ENCODE measurements at places on chromosomes 7 and 10. TPM values are rescaled to one million over a fixed set of nuclear protein-coding genes. Genes with fewer than 3 reads are reported as not detected.

DNA sequence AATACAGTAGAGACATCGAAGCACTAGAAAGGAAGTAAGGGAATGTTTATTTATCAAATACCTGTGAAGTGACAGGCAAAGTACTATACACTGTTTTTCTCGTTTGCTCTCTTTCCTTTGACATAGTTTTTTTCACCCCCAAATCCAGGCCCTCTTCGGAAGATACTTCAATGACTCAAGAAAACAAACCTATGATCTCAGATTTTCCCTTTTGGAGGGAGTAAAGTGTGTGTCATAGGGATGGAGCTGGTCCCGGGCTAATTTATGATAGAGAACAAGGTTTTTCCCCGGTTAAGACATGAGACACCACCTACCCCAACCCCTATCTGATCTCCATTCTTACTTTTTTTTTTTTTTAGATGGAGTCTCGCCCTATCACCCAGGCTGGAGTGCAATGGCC is 61.7 kb downstream of the MAP3K8 start:
- no peak for DNase-seq

PLCE1 gene
- 3.3 TPM for total RNA-seq

DNA sequence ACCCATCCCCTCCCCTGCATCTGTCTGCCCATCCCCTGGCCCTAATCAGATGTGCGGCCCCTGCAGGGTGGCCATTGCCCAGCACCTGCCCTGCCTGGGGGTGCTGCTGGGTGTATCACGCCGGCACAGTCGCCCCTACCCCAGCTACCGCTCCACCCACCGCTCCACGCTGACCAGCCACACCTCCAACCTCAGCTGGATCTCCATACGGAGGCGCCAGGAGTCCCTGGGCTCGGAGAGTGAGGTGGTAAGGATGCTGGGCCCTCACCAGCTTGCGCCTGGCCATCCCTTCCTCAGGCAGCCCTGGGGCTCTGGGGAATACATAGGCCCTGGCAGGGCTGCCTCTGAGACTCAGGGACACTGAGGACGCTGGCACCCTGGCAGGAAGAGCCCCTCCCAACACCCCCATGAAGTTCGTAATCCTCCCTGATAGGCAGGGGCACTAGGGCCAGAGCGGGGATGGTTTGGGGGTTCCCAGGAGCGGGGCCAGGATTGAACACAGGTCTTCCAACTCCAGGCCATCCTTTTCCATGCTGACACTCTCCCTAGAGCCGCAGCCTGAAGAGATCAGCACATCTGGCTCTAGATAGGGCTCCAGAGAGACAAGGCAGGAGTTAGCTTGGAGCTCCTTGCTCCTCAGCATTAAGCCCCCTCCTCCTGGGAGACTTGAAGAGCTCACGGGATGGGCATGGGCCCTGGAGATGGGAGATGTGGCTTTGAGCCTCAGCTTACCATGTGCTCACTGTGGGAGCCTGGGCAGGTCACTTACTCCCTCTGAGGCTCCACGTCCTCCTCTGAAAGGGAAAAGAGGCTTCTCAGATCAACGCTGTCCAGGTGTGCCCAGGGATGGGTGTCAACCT is 5.9 kb upstream of the LDB3 start:
- DNase-seq: peak; percentile 38

GRCh38 chr7:45159296-45159695 is 1.7 kb downstream of the RAMP3 start:
- DNase-seq: no peak

CYP26C1 gene
- total RNA-seq: 0.05 TPM

OR2A5 gene
- not detected for total RNA-seq

DNA sequence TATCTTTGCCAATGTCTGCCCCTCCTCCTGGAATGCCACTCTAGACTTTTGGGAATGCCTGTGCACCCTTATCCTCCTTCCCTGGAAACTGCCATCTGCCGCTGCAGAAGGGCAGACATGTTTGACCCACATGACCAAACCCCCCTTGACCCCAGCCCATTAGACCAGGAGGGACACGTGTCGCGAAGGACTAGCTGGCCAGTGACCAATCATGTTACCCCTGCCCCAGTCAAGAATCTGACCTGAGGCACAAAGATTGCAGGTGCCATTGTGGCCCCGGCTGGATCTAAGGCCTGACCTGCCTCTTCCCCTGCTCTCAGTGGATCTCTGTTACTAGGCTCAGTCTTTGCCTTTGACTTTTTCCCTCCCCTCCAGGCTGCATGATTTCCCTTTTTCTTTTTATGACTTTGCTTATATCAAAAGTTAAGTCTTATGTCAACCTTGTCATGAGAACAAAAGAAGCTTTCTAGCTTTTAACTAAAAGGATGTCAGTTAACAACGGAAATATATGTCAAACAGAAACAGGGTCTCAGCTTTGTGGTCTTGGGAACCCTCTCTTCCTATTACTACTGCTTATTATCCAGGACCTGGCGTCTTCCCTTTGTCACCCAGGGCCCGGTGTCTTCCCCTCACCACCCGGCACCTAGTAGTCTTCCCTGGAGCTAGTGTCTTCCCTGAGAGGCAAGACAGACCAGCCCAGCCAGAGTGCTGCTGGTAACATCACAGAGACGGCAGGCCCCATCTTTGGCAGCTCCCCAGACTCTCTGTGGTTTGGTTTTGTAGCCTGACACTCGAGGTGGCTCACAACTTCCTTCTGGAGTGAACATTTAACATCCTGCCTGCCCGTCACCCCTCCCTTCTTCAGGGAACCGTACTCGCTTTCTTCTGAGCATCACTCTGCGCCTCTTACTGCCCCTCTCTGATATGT is 24.4 kb upstream of the PPIF start:
- peak; percentile 77 for DNase-seq

ACTR3C gene
- total RNA-seq: 2.9 TPM

GRCh38 chr7:143016996-143017395 is 9.9 kb downstream of the OR9A2 start:
- DNase-seq: no peak

BMS1 gene
- 13.4 TPM for total RNA-seq

KLF14 gene
- not detected for total RNA-seq

- DNase-seq: no peak
These were observed 2.9 kb downstream of the ZP3 start for GRCh38 chr7:76427635-76428034.
